ENCODE measurements at places on chromosomes 3 and 15.

DNA sequence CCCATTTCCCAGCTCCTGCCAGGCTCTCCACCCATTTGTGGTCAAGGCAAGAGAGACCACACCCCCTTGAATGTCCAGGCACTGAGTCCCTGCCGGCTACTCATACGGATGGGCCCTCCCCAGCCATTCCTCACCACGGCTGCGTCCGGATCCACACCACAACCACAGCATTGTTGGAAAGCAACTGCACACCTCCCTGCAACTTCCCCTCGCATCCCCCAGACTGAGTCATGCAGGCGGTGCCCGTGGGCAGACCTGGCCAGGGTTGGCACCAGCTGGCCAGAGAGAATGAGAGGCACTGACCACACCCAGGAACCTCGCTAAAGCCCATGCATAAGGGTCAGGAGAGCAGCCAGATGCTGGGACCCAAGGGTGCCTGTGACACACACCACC is 30.5 kb downstream of the LOXL1 start:
- DNase-seq: no peak

DNA sequence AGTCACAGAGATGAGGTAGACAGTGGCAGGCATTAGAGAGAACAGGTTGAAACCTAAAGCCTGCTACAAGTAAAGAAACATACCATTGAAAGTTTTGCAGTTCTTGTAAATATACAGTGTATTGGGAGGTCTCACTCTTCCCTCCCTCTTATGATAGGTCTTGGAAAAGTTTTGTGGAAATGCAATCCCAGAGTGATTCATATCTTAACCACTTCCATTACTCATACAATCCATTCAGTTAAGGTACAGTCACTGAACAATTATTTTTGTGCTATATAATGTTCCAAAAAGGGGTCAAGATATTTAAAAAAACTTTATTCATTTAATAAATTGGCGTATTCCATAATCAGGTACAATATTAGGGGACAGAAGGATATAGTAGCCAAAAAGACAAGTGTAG is 737.7 kb upstream of the ALCAM start:
- DNase-seq: no peak

DNA sequence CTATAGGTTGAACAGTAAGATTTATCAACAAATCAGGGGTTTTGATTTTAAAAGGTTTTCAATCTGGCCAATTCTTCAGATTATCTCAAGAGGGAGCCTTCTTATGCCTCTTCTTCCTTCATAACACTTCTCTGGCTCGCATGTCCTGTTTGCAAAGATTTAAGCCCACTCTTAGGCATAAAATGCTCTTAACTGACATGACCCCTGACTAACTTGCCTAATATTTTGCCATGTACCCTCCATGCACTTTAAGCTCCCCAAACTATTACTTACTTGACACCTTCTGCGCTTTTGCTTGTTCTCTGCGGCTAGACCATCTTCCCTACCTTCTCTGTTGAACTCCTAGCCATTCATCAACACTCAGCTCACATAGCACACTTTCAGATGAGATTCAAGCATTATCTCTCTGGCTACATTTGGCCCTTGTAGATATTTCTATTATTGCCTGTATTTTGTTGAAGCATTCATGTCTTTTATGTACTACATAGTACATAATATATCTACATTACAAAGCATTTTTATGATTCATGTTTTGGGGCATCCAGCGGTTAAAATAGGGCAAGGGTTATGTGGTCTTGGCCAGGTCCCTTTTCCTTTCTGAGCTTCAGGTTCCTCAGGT is 1.0 kb upstream of the ARIH1 start:
- no peak for DNase-seq

- DNase-seq: no peak
Observed at GRCh38 chr3:159672728-159673688, 315.6 kb upstream of the IL12A start.

DNA sequence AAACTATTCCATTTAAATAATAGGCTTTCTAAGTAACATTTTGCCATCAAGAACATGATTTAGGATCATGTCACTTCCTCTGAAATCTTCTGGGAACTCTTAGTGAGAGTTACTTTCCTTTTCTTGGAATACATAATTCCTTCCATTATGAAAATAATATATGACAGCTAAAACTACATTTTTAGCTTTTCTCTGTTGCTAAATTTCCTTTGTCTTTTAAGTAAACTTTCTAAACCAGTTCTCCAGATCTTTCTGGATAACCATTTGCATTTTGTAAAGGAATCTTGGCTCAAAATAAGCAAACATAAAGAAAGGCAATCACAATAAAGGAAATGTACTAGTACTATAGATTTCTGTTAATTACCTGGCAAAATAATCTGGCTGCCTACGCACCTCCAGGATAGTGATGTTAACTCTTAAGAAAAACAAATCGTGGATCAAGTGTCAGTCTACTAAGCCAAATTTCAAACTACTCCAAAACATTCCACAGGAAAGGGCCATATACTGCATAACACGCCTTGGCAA is 165.7 kb downstream of the ZNF385D start:
- DNase-seq: no peak

DNA sequence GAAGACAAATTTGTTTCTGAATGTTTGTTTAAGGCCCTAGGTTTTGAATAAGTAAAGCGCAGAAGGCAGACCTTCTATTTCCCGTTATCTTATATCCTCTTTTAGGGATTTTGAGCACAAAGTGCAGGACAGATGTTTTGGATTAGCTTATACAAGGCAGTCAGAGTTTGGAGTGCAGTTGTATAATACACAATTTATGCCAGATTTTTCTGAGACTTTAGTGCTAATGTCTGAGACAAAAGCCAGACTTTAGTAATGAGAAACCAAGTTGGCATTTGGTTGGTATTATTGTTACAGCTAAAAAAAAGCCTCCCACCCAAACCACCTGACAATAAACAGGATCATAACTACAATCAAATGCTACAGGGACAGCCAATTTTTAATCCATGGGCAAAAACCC is 309.9 kb upstream of the SATB1 start:
- no peak for DNase-seq

DNA sequence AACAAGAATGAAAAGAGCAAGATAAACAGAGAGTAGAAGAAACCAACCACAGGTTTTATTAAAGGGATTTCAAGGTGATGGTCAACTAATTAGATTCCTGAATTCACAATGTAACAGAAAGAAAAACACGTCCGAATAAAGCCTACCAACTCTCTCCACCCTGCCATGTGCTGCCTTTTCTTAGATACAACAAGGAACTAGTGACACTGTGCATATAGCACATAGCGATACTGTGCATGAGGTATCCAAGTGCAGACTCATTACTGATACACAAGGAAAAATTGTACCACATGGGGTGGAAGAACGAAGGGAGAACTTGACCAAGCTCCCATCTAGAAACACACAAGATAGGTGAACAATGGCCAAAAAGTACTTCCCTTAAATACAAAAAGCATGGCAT is 154.6 kb downstream of the MAGI1 start:
- no peak for DNase-seq

GRCh38 chr3:159001711-159002110 is 199.9 kb downstream of the MFSD1 start:
- DNase-seq: no peak

- no peak for DNase-seq
Observed at GRCh38 chr3:127991681-127992080, 60.6 kb upstream of the SEC61A1 start.

GRCh38 chr3:112653209-112653871 is 12.4 kb upstream of the CCDC80 start:
- DNase-seq: no peak

DNA sequence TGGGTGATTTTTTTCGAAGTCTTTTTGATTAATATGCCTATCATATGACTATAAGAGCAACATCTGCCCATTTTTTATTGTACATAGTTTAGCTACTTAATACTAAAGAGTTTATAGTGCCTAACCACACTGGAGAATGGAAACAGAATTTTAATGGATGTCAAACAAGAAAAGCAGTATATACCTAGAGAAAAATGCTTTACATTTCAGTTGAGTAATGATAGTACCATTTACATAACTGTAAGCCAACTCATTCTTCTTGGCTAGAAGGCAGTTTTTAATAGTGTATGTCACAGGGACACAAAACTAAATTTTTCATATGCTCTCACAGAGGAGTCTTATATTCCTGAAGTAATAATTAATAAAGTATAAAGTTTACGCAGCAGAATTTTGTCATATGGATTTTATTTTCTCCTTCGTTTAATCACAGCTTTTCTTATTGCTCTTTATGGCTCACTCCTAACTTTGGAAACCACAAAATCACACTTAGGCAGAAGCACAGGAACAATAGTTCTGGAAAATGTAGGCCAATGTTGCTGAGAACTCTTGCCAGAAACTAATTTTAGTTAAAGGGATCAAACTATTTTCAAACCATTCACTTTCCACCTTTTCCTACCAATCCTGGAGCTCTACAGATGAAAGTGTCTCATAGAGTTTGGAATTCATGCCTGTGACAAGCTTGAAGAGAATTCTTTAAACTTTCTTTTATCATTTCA is 243.6 kb downstream of the ZIC1 start:
- no peak for DNase-seq

GRCh38 chr3:17955411-17955810 is 213.0 kb upstream of the TBC1D5 start:
- no peak for DNase-seq

DNA sequence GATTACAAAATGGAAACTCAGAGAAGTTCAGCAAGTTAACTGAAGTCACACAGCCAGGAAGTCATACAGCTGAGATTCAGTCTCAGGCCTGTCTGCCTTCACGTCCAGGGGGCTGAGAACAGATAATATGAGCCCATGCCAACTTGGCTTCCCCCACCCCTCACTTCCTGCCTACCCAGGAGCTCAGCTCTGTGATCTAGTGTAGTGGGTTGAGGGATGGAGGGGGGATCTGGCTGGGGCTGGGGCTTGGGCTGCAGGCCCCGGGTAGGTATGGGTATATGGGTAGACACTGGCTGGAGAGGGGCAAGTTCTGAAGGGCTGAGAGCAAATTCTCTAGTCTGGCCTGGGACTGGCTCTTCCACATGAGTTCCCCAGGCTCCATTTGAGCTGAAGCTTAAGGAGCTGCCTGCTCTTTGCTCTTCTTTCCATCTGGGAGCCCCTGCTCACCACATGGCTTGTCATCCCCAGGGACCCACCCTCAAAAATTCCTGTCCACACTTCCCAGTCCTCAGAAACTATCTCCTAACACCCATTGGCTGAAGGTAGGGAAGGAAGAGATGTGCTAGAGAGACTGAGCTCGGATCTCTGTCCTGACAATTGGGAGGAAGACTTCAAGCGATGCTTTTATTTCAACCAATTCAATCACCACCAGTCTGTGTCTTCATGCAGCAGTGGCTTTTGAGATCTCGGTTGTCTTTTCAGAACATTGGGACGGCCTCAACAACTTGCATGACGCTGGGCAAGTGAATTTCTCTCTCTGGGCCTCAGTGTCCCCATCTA is 2.0 kb downstream of the RASGRF1 start:
- DNase-seq: no peak

DNA sequence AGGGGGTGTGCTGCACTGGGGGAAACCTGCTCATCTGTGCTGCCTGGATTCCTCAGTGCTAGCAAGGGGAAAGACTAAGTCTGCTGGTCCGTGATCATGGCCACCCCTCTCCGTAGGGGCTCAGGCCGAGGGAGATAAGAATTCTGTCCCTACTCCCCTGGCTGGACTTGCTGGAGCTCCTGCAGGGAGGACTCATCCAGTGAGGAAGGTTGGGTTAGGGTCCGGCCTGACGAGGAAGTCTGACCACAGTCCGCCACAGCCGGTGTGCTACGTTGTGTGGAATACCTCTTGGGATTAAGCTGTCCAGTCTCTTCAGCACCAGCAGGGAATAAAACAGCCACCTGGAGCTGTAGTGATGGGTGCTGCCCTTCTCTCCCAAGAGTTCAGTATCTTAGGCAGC is 1309.1 kb upstream of the CADM2 start:
- no peak for DNase-seq

Data from stimulated activated naive CD4-positive, alpha-beta T cell (primary cell).